ENCODE measurements at places on chromosomes 13 and 19.

GRCh38 chr19:7657131-7657751 lies 11.6 kb upstream of the RETN start:
- no peak for DNase-seq
- H3K36me3 ChIP-seq = no peaks in the 10 kb centered on the region
- H3K4me1 ChIP-seq = peaks cover 2% of the 10 kb centered on the region
- H3K4me3 ChIP-seq = no peak overlapping the region

GRCh38 chr13:75366380-75367280 lies 115.3 kb downstream of the TBC1D4 start:
- peak overlapping the region; percentile 34 for H3K27ac ChIP-seq
- no peak for DNase-seq
- H3K27me3 ChIP-seq = no peaks in the 10 kb centered on the region
- peaks cover 33% of the 10 kb centered on the region for H3K4me1 ChIP-seq
- H3K4me3 ChIP-seq = peak overlapping the region; percentile 50
- no peaks in the 10 kb centered on the region for H3K36me3 ChIP-seq

- H3K27ac ChIP-seq = no peak overlapping the region
- H3K36me3 ChIP-seq = no peaks in the 10 kb centered on the region
- no peak for DNase-seq
- no peaks in the 10 kb centered on the region for H3K27me3 ChIP-seq
Measured at GRCh38 chr13:50684366-50684765, 159.1 kb downstream of the DLEU7 start.

DNA sequence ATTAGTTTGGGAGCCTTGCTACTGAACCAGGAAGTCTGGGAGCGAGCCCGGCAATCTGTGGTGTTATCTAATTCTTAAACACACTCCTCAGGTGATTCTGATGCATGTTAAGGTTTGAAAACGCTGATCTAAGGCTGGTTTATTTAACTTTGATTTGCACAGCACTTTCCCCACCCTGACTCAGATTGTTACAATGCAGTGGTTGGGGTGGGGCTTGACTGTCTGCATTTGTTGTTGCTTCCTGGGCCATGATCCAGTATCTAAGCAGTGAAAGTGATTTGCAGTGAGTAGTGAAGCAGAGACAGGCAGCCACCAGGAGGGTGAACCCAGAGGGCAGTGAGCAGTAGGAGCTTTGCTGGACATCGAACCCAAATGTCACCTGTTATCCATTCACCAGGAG lies 81.6 kb upstream of the ARGLU1 start:
- no peak overlapping the region for H3K4me3 ChIP-seq
- peaks cover 19% of the 10 kb centered on the region for H3K27me3 ChIP-seq
- H3K4me1 ChIP-seq = no peaks in the 10 kb centered on the region
- H3K36me3 ChIP-seq = no peaks in the 10 kb centered on the region
- DNase-seq = no peak

DNA sequence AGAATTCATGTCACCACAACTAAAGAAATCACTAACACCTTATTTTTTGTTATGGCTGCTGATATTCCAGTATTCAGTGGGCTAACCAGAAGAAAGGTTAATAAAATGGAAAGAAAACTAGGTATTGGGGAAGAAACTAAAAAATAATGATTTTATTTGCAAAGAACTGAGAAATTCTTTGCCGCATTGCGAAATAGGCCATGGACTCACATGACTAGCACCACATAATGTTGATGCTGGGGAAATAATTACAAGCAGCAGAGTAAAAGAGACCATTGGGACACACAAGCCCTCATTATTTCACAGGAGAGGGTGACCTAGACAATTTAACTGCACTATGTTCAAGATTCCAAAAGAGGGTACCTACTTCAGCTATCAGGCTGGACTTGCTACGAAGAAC lies 1411.5 kb downstream of the SLITRK5 start:
- no peaks in the 10 kb centered on the region for H3K4me1 ChIP-seq
- H3K4me3 ChIP-seq = no peak overlapping the region
- no peak for DNase-seq

DNA sequence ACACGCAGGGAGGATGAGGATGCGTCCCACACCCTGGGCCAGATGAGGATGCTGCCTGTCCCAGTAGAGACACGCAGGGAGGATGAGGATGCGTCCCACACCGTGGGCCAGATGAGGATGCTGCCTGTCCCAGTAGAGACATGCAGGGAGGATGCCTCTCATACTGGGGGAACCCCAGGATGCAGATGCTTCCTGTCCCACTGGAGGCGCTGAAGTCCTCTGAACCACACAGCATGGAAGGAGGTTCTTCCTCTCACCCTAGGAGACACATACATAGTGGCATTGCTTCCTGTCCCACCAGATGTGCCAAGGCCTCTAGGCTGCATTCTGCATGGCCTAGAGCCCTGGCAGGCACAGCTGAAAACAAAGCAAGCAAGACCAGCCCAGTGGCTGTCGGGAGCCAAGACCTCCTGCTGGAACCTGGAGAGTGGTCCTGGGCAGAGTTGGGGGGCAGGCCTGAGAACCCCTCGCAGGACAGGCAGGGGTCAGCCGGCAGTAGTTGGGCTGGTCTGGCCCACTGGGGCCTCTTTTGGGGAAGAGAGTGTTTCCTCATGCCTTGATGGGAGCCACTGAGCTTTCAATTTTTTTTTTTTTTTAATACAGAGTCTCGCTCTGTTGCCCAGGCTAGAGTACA lies 4.3 kb downstream of the HPN start:
- H3K4me1 ChIP-seq = no peaks in the 10 kb centered on the region
- no peaks in the 10 kb centered on the region for H3K27me3 ChIP-seq
- no peak for DNase-seq
- H3K36me3 ChIP-seq = no peaks in the 10 kb centered on the region
- H3K27ac ChIP-seq = no peak overlapping the region

DNA sequence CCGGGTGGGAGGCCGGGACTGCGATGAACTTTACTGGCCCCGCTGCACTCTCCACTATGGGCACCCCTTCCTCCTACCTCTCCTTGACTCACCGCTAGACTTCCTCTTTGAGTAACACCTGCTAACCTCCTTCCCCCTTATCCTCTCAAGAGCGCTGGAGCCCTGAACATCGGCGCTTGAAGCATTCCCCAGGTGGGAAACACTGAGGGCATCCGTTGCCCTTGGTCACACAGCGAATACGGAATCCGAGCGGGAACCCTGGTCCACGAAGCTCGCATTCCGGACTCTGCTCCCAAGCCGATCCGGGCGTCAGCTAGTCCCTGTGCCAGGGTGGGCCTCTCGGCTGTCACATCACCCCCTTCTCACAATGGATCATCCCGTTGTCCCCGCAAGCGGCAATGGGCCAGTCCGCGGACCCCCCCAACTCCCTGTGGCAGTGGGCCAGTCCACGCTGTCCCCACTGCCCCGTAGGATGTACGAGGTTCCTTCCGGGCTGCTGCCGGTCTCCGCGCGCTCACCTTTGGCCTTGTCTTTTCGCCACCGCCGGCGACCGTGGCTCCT lies 4.2 kb downstream of the LIPE start:
- no peaks in the 10 kb centered on the region for H3K36me3 ChIP-seq
- H3K27ac ChIP-seq = peak overlapping the region; percentile 50
- DNase-seq = no peak

GRCh38 chr13:76216729-76217128 lies 580.6 kb downstream of the LMO7 start:
- DNase-seq = no peak
- no peaks in the 10 kb centered on the region for H3K36me3 ChIP-seq
- H3K4me1 ChIP-seq = no peaks in the 10 kb centered on the region
- no peaks in the 10 kb centered on the region for H3K27me3 ChIP-seq
- no peak overlapping the region for H3K4me3 ChIP-seq

- H3K27ac ChIP-seq = no peak overlapping the region
- no peaks in the 10 kb centered on the region for H3K27me3 ChIP-seq
- H3K4me1 ChIP-seq = no peaks in the 10 kb centered on the region
- no peak for DNase-seq
Measured at GRCh38 chr13:40706439-40706838, 40.0 kb upstream of the FOXO1 start.

- H3K4me1 ChIP-seq = no peaks in the 10 kb centered on the region
- no peaks in the 10 kb centered on the region for H3K36me3 ChIP-seq
- no peak overlapping the region for H3K4me3 ChIP-seq
- H3K27ac ChIP-seq = no peak overlapping the region
- H3K27me3 ChIP-seq = no peaks in the 10 kb centered on the region
Measured at GRCh38 chr13:55199134-55199533, 1941.6 kb upstream of the PRR20A start.

GRCh38 chr19:21947775-21948174 lies 63.0 kb downstream of the ZNF208 start:
- no peak overlapping the region for H3K27ac ChIP-seq
- no peaks in the 10 kb centered on the region for H3K27me3 ChIP-seq
- no peaks in the 10 kb centered on the region for H3K4me1 ChIP-seq

GRCh38 chr19:2043961-2044708 lies 6.9 kb downstream of the MKNK2 start:
- peak overlapping the region; percentile 32 for H3K27ac ChIP-seq
- no peak for DNase-seq
- no peak overlapping the region for H3K4me3 ChIP-seq
- H3K4me1 ChIP-seq = peaks cover 76% of the 10 kb centered on the region
- no peaks in the 10 kb centered on the region for H3K27me3 ChIP-seq

- H3K27ac ChIP-seq = no peak overlapping the region
- 0 out of 2 replicates have a peak, but pooled peaks cover 3% of the 10 kb centered on the region for H3K4me1 ChIP-seq
- no peak overlapping the region for H3K4me3 ChIP-seq
- DNase-seq = no peak
- H3K27me3 ChIP-seq = no peaks in the 10 kb centered on the region
Measured at GRCh38 chr19:47768604-47769003, 9.9 kb upstream of the SELENOW start.

DNA sequence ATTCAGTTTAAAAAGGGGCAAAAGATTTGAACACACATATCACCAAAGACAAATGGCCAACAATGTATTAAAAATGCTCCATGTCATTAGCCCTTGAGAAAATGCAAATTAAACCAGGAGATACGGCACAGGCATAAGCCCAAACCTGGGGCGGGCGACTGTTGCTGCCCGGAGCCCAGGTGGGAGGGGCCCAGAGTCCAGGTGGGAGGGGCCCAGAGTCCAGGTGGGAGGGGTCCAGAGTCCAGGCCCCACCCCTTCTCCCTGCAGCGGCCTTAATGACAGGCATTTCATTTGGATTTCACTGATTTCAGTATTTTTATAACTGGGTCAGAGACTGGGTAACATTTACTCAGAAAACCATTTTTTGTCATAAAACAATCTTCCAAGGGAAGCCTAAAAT lies 78.2 kb downstream of the RASA3 start:
- no peak overlapping the region for H3K27ac ChIP-seq
- no peaks in the 10 kb centered on the region for H3K36me3 ChIP-seq
- H3K27me3 ChIP-seq = no peaks in the 10 kb centered on the region
- no peaks in the 10 kb centered on the region for H3K4me1 ChIP-seq
- no peak overlapping the region for H3K4me3 ChIP-seq
- DNase-seq = no peak

- no peak overlapping the region for H3K27ac ChIP-seq
- no peak for DNase-seq
- H3K4me3 ChIP-seq = no peak overlapping the region
Measured at GRCh38 chr19:30605333-30605732, 233.1 kb downstream of the ZNF536 start.

DNA sequence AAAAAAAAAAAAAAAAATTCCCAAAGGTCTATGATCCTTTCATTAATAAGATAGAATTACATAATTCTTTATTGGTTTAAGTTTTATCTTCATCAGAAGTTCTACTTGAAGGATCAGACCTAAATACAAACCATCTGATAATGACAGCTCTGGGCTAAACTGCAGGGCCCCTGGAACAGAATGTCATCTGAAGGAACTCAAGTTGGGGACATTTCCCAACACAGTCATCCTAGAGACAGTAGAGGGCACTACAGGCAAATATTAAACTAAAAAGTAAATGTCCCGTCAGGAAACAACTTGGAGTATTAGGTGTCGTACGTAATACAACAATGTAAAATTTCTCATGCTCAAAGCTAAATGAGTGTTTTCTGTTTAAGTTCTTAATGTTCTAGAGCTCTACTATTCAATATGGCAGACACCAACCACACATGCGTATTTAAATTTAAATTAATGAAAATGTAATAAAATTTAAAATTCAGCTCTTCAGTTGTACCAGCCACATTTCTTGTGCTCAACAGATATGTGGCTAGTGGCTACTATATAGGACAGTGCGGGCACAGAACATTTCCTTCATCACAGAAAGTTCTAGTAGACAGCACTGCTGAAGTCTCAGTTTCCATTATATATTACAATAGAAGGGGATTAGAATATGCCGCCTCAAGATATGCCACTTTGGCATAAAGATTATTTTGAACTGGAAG lies 21.8 kb upstream of the NAXD start:
- peak; percentile 50 for DNase-seq
- H3K27me3 ChIP-seq = no peaks in the 10 kb centered on the region

DNA sequence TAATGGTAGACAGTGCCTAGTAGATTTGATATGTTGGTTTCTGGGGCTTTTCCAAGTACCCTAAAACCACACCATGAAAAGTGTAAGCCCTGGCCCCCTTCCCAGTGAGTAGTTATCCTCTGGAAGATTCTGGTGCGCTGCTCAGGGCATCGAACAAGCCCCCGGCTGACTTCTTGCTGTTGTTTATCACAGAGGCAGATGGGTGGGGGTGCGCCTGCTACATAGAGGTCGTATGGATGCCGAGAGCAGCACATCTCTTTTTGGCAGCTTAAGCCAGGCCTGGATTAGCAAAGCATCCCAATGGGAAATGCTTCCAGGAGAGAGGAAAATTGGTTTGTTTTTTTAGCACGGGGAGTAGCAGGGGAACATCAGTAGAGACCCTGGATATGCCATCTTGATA lies 26.3 kb upstream of the SPATA13 start:
- no peak overlapping the region for H3K27ac ChIP-seq
- DNase-seq = no peak
- no peaks in the 10 kb centered on the region for H3K36me3 ChIP-seq
- H3K4me1 ChIP-seq = no peaks in the 10 kb centered on the region

DNA sequence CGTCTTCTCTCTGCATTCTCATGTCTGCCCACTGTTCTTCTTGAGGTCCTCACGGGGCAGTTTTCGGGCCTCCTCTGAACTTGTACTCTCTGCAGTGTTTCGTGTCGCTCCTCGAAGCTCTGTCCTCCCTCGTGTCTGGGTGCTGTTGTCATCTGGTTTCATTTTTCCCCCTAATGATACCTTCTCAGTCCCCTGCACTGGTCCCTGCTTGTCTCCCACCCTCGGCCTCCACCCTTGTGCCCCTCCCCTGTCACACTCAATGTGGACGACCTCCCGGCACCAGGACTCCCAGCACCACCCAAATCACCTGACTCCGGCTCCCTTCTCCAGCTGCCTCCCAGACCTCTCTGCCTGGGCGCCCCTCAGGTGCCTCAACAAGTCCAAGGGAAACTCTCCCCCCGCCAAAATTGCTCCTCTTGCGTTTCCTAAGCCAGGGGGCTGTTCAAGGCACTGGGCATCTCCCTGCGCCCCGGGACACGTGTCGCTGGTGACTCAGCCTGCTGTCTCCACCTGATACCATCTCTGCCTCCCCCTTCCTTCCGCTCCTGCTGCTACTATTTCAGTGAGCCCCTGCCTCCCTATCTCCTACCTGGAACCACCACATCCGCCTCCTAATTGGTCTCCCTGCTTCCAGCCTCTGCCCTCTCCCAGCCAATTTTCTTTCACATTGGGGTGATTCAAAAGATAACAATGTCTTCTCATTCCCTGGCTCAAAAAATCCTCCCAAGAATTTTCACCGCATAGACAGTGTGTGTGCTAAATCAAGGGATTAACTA lies 49.5 kb downstream of the RFX2 start:
- peaks cover 12% of the 10 kb centered on the region for H3K4me1 ChIP-seq
- DNase-seq = no peak
- H3K36me3 ChIP-seq = no peaks in the 10 kb centered on the region
- no peak overlapping the region for H3K4me3 ChIP-seq
- no peak overlapping the region for H3K27ac ChIP-seq
- no peaks in the 10 kb centered on the region for H3K27me3 ChIP-seq
